Testis (tissue), 5 donors: ENCODE measurements at places on chromosomes 11 and 22. TPM values are rescaled to one million over a fixed set of nuclear protein-coding genes. Genes with fewer than 3 reads are reported as not detected.

GRCh38 chr11:66842896-66843775, at the start of gene RCE1:
TSS of gene RCE1 (plus strand) at chr11:66843441. CDS start at chr11:66843456, 15 bp downstream.
- DNase-seq: peak; percentile 93

DNA sequence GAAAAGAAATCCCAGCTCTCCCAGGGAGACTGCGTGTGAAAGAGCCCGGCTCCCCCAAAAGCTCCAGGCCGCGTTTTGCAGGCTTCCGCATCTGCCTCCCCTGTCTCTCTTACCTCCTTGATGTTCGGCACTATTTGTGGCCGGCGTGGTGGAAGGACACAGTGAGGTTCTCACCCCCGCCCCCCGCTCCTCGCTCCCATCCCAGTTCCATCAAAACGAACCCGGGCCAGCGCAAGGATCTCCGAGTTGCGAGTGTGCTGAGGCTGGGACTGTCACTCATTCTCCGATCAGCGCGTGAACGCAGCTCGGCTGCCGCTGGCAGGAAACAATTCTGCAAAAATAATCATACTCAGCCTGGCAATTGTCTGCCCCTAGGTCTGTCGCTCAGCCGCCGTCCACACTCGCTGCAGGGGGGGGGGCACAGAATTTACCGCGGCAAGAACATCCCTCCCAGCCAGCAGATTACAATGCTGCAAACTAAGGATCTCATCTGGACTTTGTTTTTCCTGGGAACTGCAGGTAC, at the start of gene NCAM1:
NCAM1 (plus strand) TSS at position 275 of the 523 bp plus-strand sequence.
- DNase-seq: peak; percentile 92

GRCh38 chr22:18952022-18952421, 15.9 kb upstream of the PRODH start:
- no peak for DNase-seq

- no peak for DNase-seq
These were observed 222.9 kb downstream of the CTTN start for GRCh38 chr11:70621241-70621640.

DNA sequence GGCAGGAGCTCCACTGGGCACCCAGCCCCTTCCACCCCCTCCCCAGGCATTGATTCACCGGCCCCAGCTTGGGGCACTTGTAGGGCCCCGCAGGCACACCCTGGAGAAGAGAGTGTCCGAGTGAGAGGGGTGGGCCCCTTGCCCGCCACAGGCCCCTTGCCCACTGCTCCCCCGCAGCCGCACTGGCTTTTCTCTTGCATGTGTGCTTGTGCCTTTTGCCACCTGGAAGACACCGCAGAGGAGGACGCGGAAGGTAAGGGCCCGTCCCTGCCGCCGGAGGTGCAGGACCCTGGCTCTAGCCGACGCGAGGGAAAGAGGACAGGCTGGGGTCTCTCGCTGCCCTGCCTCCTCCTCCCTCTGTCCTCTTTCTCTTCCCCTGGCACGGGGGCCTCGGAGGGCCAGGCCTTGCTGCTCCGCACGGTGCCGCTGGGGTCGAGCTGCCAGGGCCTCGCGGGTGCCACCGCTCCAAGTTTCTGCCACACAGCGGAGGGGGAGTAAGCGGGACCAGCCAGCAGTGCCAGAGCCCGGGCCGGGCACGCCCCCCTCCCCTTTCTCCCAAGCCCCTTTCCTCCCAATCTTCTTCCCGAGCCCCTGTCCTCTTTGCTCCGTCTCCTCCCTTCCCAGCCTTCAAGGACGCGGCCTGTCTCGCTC, 9.5 kb downstream of the TNNT3 start:
- DNase-seq: no peak

GRCh38 chr11:65571940-65572339, 398 bp upstream of the FAM89B start:
- no peak for DNase-seq

GRCh38 chr11:131987703-131988102, 617.3 kb downstream of the NTM start:
- no peak for DNase-seq

DNA sequence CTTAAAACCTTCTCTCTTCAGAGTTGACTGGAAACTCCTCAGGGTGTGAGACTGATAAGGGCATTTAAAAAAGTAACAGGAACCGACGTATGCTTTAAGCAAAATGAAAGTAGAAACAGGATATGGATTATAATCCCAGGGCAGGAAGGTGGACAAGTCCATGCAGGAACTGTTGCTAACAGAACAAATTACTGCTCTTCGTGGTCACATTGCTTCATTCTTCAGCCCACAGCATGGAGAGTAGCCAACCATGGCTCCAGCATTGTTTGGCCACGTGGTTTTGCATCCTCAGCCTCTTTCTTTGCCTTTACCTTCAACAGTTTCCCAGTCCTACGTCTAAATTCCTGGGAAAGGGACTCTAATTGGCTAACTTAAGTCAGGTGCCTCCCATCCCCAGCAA, 563.1 kb upstream of the ISX start:
- no peak for DNase-seq

- DNase-seq: no peak
These were observed 92.5 kb downstream of the SLC17A6 start for GRCh38 chr11:22430639-22431038.

DNA sequence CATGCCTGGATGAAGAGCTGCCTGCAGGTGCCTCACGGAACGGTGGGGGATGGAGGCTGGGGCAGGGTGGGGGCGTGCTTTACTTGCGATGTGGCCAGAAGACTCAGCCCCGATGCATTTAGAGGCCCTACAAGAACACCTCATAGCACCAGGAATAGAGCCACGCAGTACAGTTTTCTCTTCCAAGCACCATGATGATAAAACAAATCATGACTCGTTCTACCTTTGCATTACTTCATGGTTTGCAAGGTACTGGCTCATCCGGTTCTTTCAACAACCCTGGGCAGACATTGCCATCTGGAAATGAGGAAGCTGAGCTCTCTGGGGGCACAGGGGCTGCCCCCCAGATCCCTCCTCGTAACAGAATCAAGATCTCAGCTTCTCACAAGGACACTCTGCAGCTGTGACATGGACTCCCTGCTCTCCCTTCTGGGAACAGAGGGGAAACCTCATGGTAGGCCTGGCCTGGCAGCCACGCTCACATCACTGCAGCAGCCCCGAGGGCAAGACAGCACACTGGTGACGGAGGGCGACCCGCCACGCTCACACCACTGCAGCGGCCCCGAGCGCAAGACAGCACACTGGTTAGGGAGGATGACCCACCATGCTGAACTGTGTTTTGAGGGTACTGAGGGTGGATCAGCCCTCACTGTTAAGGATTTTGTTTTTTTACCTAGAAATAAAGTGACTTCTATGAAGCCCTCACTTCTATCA, 46.9 kb downstream of the PHF21B start:
- no peak for DNase-seq

- peak; percentile 78 for DNase-seq
These were observed 6.2 kb upstream of the RGL4 start for GRCh38 chr22:23684561-23685031.

DNA sequence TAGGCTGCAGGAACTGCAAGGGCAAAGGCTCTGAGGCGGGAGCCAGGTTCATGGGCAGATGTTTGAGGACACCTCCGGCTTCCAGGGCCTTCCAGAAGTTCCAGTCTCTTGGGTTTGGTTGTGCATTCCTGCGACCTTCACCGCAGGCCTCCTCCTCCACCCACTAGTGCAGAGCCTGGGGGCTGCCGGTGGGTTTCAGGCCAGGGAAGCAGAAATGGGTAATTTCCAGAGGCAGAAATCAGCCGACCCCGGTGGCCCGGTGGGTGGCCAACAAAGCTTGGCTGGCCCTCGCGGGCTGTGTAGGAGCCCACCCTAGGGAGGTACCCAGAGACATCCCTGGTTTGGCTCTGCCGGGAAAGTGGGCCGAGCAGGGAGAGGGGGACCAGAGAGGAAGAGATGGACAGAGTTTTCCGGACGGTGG, 417 bp upstream of the PHETA2 start:
- no peak for DNase-seq

- DNase-seq: no peak
These were observed 67.2 kb upstream of the TTC12 start for GRCh38 chr11:113247221-113247620.

- peak; percentile 14 for DNase-seq
These were observed 46.9 kb downstream of the MICAL2 start for GRCh38 chr11:12157241-12157661.

- no peak for DNase-seq
These were observed 44.5 kb upstream of the FGF3 start for GRCh38 chr11:69863544-69864200.

DNA sequence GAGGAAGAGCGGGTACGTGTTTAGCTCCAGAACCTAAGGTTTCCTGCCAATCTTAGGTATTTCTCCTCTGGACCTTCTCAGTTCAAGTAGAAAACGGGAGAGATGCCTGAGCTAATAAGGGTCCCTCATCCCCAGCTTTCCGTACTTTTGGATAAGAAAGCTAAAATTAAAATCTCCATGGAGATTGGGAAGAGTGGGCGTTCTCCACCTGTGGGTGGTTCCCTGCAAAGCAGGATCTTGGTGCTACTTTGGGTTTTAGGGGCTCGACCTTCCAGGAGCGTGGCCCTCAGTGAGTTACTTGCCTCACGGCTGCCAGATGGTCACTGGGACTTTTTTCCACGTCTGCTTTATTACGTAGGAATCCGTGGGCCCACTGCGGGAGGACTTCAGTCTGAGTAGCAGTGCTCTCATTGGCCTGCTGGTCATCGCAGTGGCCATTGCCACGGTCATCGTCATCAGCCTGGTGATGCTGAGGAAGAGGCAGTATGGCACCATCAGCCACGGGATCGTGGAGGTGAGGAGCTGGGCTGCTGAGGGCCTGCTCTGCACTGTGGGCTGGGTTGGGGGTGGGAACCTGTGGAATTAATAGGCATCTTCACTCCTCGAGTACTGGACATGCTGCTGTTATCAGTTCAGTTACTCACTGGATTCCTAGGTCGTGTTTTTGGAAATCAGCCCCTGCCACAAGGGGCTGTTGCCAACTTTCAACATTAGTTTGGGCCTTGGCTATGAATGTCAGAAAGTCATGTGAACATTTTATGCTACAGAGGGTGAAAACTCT, 17.8 kb upstream of the ST14 start:
- no peak for DNase-seq

GRCh38 chr22:29442976-29443375, 4.6 kb downstream of the RFPL1 start:
- DNase-seq: no peak

GRCh38 chr11:71986131-71986530, 12.6 kb upstream of the IL18BP start:
- no peak for DNase-seq

DNA sequence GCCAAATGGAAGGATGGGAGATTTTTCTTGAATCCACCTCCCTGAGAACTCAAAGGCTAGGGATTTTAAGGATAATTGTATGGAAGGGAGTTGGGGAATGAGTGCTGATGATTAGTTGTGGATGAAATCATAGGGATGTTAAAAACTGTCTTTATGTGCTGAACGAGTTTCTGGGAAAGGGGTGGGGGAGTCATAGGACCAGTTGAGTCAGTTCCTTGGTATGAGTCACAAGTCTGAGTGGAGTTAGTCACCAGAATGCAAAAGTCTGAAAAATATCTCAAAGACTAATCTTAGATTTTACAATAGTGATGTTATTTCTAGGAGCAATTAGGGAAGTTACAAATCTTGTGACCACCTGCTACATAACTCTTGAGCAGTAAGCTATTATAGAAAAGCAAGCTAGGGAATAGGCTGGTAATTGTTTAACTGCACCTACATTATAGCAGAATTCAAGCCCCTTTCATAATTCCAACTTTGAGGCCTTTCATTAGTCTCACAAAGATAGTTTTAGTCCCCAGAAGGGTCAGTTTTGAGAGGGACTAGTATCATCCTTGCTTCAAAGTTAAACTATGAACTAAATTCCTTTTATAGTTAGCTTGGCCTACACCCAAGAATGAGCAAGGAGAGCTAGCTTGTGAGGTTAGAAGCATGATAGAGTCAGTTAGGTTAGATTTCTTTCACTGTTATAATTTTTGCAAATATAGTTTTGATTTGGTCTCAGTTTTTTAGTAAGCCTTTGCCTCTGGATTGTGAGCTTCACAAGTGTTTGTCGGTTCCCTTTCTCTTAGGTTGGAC, 668.0 kb downstream of the ETS1 start:
- no peak for DNase-seq

GRCh38 chr22:46178755-46179505, 28.6 kb downstream of the PPARA start:
- DNase-seq: no peak

- no peak for DNase-seq
These were observed 1.4 kb downstream of the ADM start for GRCh38 chr11:10305964-10306918.

FXYD6 gene
- total RNA-seq: 439 TPM

BCR gene
- 105 TPM for total RNA-seq

HEPACAM gene
- 0.25 TPM for total RNA-seq

TRIM66 gene
- total RNA-seq: 37.4 TPM

OR51E2 gene
- not detected for total RNA-seq

POLD3 gene
- 25.2 TPM for total RNA-seq

RCOR2 gene
- total RNA-seq: 3.9 TPM

LDHAL6A gene
- total RNA-seq: 2.4 TPM
